ENCODE measurements at places on chromosomes 12 and 14.

- DNase-seq = no peak
Observed at GRCh38 chr14:91354979-91355685, 62.5 kb downstream of the CCDC88C start.

GRCh38 chr12:128724468-128725046 is 99.2 kb downstream of the SLC15A4 start:
- no peak for DNase-seq

DNA sequence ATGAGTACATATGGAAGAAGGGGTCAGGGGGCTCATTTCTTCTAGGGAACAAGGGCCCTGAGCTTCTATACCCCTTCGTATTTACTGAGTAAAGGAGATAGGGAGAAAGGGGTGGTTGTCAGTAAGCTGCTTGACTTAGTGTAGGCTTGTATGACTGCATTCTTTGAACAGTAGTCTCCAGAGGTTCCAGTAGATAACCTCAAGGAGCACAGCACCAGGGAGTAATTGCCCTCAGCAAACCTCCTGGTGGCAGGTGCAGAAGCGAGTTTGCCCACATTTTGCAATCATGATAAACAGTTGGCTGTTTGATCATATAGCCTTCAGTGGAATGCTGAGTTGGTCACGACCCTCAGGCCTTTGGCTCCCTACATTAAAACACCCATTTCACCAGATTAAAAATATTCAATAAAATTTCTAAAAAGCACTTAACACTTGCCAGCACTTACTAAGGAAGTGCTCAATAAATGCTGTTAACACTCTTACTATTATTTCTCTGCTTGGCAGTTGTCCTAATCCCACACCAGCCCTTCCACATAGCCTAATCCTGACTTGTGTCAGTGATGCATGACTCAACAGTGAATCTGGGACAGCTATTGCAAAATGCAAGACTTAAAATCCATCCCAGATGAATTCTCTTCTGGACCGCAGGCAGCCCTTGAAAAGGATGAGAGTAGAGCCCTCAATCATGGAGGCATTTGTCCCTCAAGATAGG is 3.7 kb upstream of the DHRS4L2 start:
- DNase-seq = peak; percentile 61

DNA sequence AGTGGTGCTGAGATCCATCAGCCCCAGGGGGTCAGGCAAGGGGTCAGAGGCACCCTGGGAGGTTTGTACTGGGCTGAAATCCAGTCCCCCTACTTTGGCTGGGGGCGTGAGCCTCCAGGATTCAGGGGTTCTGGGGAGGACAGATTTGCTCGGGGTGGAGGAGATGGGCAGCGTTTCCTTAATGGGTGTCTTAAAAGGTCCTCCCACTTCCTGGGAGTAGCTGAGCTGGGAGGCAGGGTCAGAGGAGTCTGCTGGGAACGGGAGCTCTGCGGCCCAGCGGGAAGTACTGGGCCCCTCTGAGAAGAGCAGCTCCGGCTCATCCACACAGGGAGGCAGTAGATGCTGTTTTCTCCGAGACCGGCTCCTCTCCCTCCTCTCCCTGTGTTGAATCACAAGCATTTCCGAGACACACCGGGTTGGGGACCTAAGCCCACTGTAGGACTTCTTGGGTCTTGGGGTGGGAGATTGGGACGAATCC is 2.1 kb upstream of the TEX52 start:
- no peak for DNase-seq

DNA sequence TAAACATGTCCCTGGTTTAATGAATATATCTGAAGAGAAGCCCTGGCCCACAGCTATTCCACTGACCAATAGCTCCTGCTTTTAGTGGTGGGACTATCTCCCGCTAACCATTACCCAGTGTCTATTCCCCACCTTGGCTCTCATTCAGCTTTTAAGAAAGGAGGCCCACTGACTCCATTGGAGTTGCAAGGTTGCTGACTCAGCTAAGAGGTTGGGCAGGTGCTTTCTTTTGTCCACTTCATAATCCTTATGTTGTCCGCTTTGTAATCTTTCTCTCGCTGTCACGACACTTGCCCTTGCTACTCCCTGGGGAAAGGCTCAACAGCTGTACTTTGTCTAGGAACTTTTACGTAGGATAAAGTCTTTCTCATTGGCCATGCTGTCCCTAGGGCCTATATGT is 453.4 kb upstream of the CCDC196 start:
- DNase-seq = no peak

- DNase-seq = no peak
Observed at GRCh38 chr12:14874882-14875281, 10.8 kb downstream of the MGP start.

- no peak for DNase-seq
Observed at GRCh38 chr12:66162701-66163100, 7.1 kb downstream of the TMBIM4 start.

GRCh38 chr14:106094654-106095189 is 568.3 kb downstream of the TMEM121 start:
- no peak for DNase-seq

DNA sequence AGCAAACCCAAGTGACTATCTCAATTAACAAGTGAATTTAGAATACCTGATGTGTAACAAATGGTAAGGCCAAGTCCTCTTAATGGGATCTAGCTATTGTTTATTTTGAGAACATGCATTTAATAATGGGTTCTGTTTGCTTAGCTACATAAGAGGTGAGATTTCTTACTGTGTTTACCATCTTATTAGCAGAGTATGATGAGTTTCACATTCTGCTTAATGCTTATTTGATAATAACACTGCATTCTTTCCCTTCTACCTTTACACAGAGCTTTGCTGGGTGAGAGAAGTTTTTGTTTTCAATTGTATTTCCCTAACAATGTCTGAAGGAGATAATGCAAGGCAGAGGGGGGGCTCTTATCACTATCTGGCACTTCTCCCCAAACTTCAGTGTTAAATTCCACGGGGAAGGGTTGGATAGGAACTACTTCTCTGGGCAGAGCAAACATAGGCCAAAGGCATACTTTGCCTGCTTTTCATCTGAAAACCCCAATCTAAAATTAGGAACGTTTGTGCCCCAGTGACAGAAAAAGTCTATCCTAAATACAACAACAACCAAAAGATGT is 129.0 kb upstream of the ATXN7L3B start:
- no peak for DNase-seq

- DNase-seq = peak; percentile 66
Observed at GRCh38 chr12:21642707-21643389, 14.8 kb downstream of the LDHB start.

DNA sequence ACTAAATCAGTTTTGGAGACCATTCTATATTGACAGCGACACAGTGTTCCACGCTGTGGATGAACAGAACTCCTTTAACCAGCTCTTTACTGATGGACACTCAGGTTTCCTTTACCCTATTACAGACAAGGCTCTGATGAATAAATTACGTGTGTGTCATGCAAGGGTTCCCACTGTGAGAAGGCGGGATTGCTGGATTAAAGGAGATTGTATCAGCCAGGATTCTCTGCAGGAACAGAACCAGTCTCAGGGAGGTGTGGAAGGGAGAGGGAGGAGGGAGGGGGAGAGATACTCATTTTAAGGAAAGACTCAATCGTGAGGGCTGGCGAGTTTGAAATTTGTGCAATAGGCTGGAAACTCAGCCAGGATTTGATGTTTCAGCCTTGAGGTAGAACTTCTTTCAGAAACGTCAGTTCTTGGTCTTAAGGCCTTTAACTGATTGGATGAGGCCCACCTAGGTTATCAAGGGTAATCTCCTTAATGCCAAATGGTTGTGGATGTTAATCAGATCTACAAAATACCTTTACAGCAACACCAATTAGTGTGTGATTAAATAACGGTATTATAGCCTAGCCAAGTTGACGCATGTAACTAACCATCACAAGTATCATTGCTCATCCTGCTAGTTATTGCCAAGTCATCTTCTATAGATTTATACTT is 104.0 kb downstream of the GCH1 start:
- DNase-seq = no peak

GRCh38 chr14:66330916-66331315 is 155.3 kb upstream of the CCDC196 start:
- no peak for DNase-seq

GRCh38 chr12:12467688-12468261 is 94.9 kb downstream of the DUSP16 start:
- no peak for DNase-seq

- peak; percentile 5 for DNase-seq
Observed at GRCh38 chr12:85955127-85955526, 81.0 kb downstream of the NTS start.

DNA sequence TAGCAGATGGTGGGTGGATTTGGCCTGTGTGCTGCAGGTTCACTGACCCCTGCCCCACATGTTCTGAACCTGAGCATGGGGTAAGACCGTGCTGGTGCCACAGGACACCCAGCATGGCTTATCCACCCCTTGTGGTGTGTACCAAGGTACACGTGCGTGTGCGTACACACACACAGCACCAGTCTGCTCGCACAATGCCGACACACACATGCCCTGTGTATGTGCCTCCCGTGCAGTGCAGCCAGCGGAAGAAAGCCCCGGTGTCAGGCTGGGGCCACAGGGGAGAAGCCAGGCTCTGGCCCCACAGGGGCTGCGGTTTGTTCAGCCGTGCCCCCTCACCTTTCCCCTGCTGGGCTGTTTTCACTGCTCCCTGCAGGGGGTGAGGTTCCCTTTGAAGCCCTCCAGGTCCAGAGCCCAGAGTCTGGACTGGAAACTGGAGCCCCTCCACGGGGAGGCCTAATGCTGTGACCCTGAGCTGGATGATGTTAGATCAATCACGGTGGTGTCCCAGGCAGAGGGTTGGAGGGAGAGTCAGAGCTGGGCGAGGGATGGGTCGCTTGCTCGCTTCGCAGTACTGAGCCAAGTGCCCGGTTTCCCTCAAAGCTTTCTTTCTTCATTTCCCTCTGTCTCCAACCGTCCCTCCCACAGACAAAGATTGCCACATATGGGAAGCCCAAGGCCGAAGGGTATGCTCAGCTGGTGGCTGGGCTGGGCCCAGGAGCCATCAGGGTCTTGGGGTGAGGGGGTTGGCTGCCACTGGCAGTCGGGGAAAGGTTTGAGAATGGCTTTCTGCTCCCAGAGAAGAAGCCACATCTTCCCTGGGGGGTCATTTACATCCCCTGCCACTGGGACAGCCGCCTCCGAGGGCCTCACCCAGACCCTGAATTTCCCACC is 6.2 kb downstream of the DTX1 start:
- no peak for DNase-seq

DNA sequence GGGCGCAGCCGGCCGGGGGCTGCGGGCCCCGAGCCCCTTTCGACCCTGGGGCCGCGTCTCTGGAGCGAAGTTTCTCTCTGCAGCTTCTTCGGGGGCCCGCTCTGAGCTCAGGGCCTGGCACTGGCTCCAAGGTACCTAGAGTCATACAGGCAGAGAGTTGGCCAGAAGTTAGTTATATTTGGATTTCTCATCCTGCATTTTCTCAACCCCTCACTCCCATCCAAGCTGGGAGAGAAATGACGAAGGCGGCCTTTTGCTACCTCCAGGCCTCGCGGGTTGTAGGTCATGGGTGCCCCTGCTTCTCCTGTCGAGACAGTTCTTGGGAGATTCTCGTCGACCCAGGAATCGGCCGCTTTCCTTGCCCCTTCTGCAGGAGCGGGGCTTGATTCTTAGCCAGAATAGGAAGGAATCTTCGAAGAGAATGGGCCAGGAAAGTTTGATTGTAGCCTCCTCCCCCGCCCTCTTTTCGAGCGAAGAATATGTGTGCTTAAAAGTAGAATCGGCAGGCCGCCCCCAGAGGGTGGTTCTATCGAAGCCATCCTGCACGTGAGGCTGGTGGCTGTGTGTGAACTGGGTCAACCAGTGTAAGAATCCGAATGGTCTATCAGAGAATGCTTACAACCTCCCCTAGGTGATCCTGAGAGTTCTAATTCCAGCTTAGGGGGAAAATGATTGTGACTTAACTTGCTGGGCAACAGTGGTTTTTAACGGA is 785 bp downstream of the MLEC start:
- DNase-seq = peak; percentile 58

DNA sequence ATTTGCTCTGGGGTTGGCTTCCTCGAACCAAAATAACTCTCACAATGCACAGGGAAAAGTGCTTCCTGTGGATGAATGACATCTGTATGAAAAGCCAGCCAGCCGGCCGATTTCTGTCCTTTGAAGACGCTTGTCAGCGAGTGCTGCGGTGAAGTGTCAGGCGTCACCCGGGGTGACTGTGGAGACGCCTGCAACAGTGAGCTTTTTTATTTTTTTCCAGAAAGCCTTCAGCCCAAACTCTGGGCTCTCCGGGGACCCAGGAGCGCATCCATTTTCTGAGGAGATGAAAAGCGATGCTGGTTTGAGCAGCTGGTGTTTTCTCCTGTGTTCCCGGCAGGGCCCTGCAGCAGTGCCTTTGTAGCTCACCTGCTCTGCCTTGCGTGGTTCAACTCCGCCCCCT is 147.9 kb upstream of the MYL2 start:
- DNase-seq = no peak

- no peak for DNase-seq
Observed at GRCh38 chr14:37021390-37021789, 151.0 kb downstream of the SLC25A21 start.

DNA sequence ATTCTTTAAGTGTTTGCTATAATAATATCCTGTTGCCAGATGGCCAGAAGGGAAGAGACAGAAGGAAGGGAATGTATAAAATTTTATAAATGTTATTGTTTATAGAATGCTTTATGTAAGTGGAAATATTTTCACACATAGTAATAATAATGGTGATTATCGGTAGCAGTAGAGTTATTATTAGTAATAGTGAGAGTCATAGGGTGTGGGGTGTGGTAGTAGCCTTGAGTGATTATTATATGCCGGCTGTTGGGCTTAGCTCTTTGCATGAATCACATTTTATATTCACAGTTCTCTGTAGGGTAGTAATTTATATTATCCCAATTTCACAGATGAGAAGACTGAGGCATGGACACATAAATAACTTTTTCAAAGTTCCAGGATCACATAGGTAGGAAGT is 391.4 kb downstream of the C12orf75 start:
- no peak for DNase-seq

- no peak for DNase-seq
Observed at GRCh38 chr14:50036211-50036610, 80.2 kb downstream of the VCPKMT start.

GRCh38 chr12:111993292-111994150 is 19.4 kb downstream of the TMEM116 start:
- no peak for DNase-seq

DNA sequence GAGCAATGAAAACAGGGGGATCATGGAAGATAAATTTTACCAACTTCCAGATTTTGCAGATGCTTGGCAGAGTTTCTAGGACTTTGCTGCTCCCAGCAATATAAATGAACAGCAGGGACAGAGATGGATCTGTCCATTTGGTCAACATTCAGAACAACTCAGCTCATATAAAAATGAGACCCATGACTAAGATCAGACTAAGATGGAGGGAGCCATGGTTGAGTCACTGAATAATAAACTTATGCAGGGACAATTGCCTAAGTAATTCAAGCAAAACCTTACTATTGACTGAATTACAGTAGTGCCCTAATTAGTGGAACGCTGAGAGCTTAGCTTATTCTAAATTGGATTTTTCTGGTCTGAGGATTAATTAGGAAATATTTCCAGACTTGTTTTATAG is 205.1 kb downstream of the SLC5A8 start:
- no peak for DNase-seq

- no peak for DNase-seq
Observed at GRCh38 chr14:22489957-22490950, 98.8 kb downstream of the DAD1 start.
